Stimulated activated CD4-positive, alpha-beta T cell treated with anti-CD3 and anti-CD28 coated beads, Interleukin-1b, Interleukin-23, amount 100 ng/mL, for 1 hour (primary cell): ENCODE measurements at places on chromosomes 16 and 17.

GRCh38 chr16:85736921-85737320, 14.0 kb downstream of the C16orf74 start:
- DNase-seq: no peak

DNA sequence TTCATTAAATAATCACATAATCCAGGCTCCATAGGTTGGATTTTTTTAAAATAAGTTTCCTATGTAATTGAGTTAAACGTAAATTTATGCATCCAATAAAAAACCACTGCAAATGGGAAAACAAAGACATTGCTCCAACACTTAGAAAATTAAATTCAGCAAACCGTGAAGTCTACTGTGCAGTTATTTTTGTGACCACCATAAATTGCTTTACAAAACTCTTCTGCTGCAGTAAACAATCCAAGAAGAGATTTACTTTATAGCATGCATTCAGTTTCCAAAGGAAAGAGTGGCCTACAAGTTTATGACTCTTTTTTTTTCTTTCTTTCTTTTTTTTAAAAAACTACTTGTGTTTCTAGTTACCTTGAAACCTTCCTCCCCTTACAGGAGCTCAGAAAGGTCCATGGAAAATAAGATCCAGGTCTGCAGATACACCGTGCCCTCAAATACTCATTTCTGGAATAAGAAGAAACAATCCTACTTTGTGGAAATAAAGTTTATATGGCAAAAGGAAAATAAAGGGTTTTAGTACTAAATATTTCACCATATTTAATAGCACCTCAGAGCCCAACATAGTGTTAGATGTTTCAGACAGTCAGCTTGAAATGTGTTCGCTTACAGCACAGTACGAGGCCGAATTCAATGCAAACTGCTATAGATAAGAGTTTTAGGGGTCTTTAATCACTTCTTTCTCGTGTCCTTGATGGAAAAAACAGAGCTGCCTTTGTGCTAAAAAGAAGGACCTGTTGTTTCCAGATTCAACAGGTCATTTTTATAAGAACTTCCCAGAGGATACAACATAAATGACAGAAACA, 3.2 kb downstream of the HS3ST3A1 start:
- no peak for DNase-seq

DNA sequence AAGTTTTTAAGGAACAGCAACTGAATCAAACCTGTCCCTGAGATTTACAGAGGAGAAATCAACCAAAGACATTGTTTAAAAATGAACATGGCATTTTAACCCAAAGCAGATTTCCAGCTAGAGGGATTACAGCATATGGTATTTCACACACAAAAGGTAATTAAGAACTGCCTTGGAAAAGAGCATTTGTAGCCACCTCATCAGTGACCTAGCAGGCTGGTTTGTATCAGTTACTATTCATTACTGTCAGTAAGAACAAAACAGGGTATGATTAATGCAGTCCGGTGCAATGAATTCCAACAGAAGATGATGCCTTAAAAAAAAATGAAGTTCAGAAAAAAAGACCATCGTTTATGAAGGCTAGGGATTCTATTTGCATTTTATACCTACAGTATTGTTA, 219.9 kb downstream of the CHD9NB start:
- no peak for DNase-seq

DNA sequence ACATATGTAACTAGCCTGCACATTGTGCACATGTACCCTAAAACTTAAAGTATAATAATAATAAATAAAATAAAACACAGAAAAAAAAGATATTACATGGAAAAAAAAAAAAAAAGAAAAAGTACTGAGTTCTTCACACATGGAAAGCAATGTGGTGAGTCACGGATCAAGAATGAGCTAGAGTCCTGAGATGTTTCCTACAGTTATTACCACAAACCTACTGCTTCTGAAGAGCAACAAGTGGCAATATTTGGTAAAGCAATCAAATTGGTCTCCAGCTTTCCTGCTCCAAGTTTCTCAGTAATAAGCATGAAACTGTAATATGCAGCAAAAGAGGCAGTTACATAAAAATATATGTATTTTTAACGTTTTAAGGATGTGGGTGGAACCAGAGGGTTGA, 223.3 kb upstream of the SALL1 start:
- DNase-seq: no peak

GRCh38 chr17:4504188-4504587, 5.5 kb downstream of the SPNS2 start:
- no peak for DNase-seq

- DNase-seq: no peak
Measured at GRCh38 chr17:48646183-48647102, 20.3 kb upstream of the HOXB9 start.

DNA sequence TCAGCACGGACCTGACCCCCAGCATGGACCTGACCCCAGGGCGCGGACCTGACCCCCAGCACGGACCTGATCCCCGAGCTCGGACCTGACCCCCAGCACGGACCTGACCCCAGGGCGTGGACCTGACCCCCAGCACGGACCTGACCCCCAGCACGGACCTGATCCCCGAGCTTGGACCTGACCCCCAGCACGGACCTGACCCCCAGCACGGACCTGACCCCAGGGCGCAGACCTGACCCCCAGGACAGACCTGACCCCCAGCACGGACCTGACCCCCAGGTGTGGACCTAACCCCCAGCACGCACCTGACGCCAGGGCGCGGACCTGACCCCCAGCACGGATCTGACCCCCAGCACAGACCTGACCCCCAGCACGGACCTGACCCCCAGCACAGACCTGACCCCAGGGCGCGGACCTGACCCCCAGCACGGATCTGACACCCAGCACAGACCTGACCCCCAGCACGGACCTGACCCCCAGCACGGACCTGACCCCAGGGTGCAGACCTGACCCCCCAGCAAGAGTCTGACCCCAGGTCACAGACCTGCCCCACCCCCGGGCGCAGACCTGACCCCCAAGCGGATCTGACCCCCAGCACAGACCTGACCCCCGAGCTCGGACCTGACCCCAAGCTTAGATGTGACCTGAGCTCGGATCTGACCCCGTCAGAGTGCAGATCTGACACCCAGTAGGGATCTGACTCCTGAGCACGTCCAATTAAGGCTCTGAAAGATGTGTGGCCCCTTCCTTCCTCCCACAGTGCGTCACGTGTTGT, 98.7 kb downstream of the C16orf95 start:
- DNase-seq: no peak

- DNase-seq: no peak
Measured at GRCh38 chr17:15913826-15914225, 31.1 kb upstream of the ADORA2B start.

DNA sequence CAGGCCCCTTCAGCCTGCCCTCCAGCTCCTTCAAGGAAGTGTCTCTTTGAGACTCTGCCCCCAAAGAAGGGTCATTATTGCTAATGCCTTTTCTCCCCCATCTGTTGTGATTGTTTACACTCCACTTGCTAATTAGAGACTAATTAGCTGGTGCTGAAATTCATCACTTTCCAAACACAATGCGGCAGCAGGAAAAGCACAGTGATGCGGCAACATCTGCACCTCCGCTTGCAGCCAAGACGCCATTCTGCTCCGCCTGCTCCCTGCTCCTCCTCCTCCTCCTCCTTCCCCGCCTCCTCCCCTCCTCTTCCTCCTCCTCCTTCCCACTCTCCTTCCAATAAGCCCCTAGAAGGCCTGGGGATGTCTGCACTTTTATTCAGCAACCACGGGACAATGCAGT, 110.5 kb downstream of the SDK2 start:
- no peak for DNase-seq

DNA sequence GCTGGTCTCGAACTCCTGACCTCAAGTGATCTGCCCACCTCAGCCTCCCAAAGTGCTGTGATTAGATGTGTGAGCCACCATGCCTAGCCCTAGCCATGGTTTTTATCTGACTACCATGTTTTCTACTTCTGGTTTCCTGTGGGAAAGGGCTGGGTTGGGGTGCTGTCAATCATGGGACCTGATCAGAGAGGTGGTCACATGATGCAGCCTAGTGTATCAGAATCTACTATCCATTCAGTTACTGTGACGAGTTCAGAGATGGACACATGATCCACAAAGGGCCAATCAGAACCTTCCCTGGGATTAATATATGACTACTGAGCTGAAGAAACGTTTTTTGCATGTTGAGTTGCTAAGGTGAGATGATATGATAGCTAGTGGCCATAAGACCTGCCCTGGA, 59.1 kb downstream of the ABCC6 start:
- no peak for DNase-seq

GRCh38 chr17:31695456-31696090, 163.5 kb downstream of the COPRS start:
- DNase-seq: no peak

DNA sequence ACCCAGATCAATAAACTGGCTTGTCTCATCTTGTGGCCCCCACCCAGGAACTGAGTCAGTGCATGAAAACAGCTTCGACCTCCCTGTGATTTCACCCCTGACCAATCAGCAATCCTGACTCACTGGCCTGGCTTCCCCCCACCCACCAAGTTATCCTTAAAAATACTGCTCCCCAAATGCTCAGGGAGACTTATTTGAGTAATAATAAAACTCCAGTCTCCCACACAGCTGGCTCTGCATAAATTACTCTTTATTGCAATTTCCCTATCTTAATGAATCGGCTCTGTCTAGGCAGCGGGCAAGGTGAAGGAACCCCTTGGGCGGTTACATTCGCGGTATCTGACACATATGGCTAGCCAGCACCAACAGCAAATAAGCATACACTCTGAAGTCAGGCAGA, 9.8 kb upstream of the RABEP1 start:
- DNase-seq: no peak

GRCh38 chr17:59762049-59762823, 54.8 kb downstream of the VMP1 start:
- DNase-seq: no peak

- no peak for DNase-seq
Measured at GRCh38 chr17:37527249-37527851, 37.7 kb downstream of the DUSP14 start.
